MCF 10A (cell line): ENCODE measurements at places on chromosomes 2 and 18.

GRCh38 chr2:11056614-11057013 lies 98.7 kb upstream of the SLC66A3 start:
- DNase-seq = peak; percentile 70

DNA sequence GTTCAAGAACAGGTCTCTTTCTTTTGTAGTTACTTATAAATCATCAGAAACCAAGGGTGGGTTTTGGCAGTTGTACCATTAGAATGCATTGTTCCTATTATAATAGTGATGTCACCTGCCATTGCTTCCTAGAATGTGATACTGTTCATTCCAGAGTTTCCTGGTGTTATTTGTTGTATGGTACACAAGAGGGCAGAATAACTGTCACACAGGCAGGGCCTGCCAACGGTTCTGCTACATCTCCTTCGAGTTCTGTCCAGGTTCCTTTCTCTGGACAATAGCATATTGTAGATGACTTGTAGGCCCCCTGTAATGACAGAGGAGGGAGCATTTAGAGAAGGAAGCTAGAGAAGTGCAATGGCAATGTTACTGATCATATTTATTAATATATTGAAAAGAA lies 98.3 kb downstream of the KLHL14 start:
- DNase-seq = peak; percentile 31

DNA sequence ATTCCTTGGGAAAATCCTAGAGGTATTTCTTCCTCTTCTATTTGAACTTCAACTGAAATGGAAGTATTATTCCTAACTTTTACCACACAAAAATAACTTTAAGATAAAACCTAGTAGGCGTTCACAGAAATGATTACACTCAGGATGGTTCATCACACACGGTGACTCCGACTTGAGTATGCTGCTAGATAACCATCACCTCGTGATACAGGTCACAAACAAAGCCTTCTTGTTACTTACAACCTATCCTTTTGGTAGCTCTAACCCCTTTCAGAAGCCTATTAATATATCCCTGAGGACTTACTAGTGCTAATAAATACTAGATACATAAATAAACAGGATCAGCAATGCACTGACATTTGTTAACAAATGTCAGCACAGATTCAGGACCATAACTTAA lies 101.0 kb upstream of the DNER start:
- DNase-seq = no peak

GRCh38 chr2:153819501-153819900 lies 52.2 kb upstream of the GALNT13 start:
- peak; percentile 10 for DNase-seq

DNA sequence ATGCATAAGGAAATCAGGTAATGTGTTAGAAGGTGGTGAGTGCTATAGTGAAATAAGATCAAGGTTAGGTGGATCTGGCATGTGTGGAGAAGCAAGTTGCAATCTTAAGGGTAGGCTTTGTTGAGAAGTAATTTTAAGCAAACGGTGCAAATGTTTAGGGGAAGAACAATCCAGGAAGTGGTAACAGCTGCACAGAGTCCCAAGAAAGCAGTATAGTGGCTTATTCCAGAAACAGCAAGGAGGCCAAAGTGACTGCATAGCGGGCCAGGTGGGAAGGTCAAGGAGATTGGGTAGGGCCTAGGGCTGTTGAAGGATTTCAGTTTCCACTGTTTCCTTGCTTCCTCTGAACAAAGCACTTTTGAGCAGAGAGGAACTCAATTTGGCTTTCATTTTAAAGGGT lies 30.0 kb upstream of the RAB1A start:
- no peak for DNase-seq

GRCh38 chr2:12340164-12340563 lies 376.6 kb upstream of the TRIB2 start:
- DNase-seq = no peak

GRCh38 chr2:133200684-133201421 lies 367.4 kb downstream of the NCKAP5 start:
- DNase-seq = peak; percentile 61

DNA sequence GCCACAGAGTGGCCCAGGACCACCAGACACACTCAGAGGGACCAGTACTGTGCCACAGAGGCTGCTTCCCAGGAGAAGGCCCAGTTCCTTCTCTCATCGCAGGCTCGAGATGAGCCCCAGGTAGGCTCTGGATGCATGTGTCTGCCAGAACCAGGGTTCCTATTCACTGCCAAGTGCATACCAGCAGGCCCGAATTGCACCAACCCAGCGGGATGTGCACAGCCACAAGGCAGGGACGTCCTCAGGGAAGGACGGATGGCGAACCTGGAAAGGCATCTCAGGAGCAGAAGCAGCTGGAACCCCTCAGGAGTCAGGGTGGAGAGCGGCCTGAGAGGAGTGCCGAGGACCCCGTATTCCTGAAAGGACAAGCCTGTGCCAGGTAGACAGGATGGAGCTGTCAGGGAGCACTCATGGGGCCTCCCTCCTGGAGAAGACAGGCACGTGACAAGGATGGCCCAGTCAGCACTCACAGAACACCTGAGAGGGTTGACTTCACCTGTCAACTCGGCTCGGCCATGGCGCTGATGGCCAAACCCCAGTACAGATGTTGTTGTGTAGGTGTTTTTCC lies 73.7 kb downstream of the PTGR3 start:
- DNase-seq = no peak

- DNase-seq = no peak
These were observed 349.1 kb upstream of the MAP2 start for GRCh38 chr2:209074711-209075110.

- no peak for DNase-seq
These were observed 142.1 kb downstream of the ASXL3 start for GRCh38 chr18:33720133-33720532.

GRCh38 chr2:236177967-236178889 lies 10.0 kb upstream of the GBX2 start:
- DNase-seq = peak; percentile 43

DNA sequence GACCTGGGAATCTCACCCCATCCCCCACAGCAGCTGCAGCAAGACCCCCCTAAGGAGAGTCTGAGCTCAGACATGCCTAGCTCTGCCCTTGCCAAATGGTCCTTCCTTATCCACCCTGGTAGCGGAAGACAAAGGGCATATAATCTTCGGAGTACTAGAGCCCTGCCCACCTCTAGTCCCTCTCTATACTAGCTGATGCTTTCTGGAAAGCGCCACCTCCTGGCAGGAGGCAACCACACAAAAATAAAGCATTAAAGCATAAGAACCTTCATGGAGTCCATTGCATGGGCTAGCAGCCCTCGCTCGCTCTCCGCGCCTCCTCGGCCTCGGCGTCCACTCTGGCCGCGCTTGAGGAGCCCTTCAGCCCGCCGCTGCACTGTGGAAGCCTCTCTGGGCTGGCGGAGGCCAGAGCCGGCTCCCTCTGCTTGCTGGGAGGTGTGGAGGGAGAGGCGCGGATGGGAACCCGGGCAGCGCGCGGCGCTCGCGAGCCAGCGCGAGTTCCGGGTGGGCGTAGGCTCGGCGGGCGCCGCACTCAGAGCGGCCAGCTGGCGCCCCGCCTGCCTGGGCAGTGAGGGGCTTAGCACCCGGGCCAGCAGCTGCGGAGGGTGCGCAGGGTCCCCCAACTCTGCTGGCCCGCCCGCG lies 941.2 kb downstream of the SUCLG1 start:
- no peak for DNase-seq

DNA sequence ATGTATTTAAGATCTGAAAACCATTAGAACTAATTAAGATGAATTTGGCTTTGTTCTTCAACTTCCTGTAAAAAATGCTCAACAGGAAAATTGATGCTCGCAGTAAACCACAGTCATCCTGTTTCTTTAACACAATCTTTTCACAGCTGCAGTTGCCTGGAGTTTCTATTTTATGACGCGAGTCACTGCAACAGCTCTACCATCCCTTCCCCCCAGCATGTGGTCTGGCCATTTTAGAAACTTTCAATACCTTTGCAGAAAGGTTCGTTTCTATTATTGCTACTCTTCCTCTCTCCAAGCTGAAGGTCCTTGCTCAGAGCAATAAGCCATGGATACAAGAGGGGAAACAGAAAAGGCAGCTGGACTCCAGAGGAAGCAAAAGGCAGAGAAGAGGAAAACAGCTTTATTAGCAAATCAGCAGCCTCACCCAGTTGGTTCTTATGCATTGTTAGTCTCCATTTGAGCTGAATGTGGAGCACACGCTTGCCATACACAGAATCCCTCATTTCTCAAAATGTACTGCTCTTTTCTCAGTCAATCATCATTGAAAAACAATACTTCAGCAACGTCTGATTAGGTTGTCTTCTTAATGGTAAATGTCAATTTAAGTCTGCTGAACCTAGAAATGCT lies 3.9 kb downstream of the WIPF1 start:
- peak; percentile 43 for DNase-seq
